ENCODE measurements at places on chromosomes 6 and 20.

DNA sequence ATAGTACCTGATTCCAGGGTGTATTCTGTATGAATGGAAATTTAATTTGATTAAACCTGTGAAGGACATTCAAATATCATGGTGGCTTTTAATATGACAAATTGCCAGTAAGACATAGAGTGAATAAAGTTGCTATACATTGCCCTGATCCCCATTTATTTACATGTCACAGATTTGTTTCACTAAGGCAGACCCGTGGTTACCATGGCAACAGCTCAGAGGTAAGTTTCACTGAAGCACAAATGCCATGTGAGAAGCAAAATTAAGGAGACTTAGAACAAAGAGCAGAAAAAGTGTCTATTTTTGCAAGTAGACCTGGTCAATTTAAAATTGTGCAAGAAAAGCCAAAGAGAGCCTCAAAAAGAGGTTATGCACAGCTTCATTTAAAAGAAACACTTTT, 63.7 kb downstream of the PXDC1 start:
- DNase-seq, result no peak

GRCh38 chr6:15758631-15759215, 95.9 kb upstream of the DTNBP1 start:
- no peak for DNase-seq

GRCh38 chr6:63504777-63505384, 67.4 kb upstream of the LOC128125822 start:
- no peak for DNase-seq

- DNase-seq, result no peak
These were observed 116.3 kb upstream of the EMILIN3 start for GRCh38 chr20:41482647-41483552.

All from ecto neural progenitor cell (in vitro differentiated cells).